ENCODE measurements at places on chromosomes 6 and 20.

DNA sequence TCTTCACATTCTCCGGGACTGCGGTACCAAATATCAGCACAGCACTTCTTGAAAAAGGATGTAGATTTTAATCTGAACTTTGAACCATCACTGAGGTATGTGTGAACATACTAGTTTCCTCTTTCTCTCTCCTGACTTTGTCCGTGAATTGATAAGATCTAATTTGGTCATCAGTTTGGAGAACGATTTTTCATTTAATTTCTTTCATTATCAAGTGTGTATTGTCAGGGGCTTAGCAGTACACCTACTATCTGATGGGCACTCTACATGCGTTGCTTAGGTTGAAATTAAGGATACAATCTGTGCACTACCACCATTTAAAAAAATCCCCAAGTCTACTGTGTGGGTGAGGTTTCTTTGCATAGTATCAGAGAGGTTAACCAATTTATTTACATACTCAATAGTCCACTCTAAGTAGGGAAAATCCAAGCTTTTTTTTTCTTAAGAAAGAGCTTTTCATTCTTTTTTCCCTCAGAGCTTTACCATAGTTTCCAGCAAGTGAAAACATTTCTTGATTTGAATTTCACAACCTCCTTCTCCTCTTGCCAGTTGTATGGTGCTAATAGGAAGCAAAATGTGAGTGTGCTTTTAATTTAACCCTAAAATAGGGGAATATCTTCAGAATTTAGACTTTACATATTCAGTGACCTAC, 105.4 kb upstream of the ESR1 start:
- no peak for DNase-seq

DNA sequence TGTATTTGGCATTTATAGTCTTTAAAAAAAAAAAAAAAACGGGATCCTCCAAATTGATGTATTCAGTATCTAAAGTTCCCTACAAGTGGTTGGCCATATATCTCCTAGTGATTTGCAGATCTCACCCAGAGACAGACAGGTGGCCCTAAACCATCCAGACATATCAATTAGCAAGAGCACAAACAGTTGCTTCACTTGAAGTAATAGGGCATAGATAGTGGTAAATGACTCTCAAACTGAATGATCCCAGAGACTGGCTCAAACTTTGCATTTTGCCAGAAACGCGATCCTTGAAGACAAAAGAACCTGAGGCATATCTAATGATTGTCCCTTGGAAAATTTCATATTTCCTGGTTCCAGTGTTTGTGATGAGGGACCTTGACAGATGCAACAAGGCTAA, 54.6 kb downstream of the HMGCLL1 start:
- no peak for DNase-seq

DNA sequence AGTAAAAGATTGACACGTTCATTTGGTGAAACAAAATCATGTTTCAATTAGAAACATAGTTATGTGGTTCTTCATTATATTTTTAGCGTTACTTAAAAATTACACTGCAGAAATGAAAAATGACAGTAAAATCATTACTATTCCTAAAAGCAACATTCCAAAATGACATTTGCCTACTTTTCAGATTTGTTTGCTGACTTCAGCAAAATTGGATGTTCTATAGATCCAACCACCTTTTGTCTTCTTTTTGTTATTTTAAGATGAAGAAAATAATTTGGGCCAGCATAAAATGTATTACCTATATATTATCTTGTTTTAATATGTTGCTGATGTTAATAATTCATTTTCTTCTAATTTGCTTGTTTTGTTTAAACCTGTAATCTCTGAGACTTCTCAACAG, 30.5 kb downstream of the STXBP5 start:
- no peak for DNase-seq

GRCh38 chr6:19857139-19857538, 20.0 kb downstream of the ID4 start:
- DNase-seq = no peak

- no peak for DNase-seq
Measured at GRCh38 chr20:42138729-42139128, 520.6 kb upstream of the CHD6 start.
